ENCODE measurements at places on chromosomes 2 and 18. TPM values are rescaled to one million over a fixed set of nuclear protein-coding genes. Genes with fewer than 3 reads are reported as not detected.
A peak's percentile ranks its signal among the peaks of the same experiment; 100 is the strongest.

DNA sequence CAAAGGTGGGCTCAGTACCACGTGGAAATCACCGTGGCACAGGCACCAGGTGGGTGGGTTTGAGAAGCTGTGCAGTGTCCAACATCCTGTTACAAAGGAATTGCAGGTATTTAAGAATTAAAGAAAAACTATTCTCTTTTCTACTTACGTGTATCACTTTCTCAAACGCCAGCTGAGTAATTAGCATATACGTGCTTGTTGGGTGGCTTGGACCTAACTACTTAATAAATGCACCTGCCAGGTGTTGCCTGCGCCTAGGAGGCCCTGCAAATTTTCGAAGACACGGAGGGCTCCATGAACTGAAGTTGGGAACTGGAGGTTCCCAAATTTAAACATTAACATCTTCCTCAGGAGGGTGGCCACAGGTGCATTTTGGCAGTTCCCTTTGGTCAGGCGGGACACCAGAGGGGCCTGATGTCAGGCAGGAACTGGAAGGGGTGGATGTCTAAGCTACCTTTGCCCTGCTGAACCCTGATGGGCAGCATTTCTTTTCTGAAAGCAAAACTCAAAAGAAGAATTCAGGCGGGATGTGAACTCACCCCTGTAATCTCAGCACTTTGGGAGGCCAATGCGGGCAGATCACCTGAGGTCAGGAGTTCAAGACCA lies 84.8 kb downstream of the HS6ST1 start:
- no peak overlapping the region for H3K27ac ChIP-seq
- H3K4me1 ChIP-seq = peaks cover 2% of the 10 kb centered on the region
- H3K4me3 ChIP-seq = peak overlapping the region; percentile 67
- H3K27me3 ChIP-seq = peaks cover 3% of the 10 kb centered on the region
- DNase-seq = no peak

DNA sequence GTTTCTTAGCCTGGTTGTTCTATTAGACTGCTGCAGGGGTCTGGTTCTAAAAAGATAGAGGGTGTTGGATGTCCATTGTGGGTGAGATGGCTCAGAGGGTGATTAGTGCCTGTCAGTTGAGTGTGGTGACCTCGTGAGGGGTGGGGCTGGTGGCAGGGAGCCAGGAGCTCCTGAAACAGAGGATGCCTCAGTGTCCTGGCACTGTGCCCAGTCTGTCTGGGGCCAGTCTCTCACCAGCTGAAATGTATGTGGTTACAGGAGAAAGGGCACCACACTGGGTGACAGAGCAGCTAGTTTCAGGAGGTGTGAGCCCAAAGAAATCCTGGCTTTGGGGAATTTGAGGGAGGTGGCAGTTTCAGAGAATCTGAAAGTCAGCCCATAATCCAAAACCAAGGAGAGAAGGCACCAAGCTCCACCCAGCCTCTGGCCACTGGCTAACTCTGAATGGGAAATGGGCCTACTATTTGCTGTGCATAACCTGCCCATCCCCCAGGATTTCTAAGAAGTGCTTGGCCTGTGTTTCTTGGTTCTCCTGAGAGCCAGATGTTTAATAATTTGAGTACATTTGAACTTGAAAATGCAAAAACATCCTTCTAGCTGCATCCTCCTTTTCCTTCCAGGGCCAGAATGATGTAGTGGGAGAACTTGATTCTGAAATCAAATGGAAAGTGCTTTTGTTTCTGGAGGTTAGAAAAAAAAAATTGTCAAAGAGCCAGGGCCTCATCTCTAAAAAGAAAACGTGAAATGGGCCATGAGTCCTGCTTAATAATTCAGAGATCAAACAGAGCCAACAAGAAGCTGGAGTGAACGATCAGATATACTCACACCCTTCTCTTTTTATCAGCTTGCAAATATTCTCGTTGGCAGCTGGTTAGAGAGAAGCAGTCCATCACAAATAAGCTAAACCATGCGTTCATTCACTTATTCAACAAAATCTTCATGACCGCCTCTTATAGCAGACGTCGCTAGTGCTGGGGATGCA lies 92.3 kb downstream of the B3GNT2 start:
- DNase-seq = peak; percentile 77
- H3K27me3 ChIP-seq = no peaks in the 10 kb centered on the region
- no peaks in the 10 kb centered on the region for H3K36me3 ChIP-seq
- H3K27ac ChIP-seq = no peak overlapping the region
- peaks cover 9% of the 10 kb centered on the region for H3K4me1 ChIP-seq

DNA sequence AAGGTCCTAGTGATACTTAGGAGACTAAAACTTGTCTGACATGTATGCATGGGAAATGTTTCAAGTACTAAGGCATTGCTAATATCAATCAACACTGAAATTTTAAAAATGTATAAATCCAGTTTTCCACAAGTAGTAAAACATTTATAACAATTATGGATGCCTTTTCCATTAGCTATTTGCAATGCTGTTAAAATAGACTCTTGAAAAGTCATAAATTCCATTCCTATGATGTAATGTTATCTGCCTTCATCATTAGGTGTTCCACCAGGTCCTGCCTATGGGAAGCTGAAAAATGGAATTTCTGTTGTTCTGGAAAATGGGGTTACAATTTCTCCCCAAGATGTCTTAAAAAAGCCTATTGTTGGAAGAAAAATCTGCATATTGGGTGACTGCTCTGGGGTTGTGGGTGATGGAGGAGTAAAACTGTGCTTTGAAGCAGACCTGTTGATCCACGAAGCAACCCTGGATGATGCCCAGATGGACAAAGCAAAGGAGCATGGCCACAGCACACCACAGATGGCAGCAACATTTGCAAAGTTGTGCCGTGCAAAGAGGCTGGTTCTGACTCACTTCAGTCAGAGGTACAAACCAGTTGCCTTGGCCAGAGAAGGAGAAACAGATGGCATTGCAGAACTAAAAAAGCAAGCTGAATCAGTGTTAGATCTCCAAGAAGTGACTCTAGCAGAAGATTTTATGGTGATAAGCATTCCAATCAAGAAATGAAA lies 18.7 kb downstream of the ELAC1 start:
- H3K27ac ChIP-seq = no peak overlapping the region
- H3K4me3 ChIP-seq = no peak overlapping the region
- no peaks in the 10 kb centered on the region for H3K27me3 ChIP-seq
- peaks cover 16% of the 10 kb centered on the region for H3K36me3 ChIP-seq
- H3K4me1 ChIP-seq = no peaks in the 10 kb centered on the region

DNA sequence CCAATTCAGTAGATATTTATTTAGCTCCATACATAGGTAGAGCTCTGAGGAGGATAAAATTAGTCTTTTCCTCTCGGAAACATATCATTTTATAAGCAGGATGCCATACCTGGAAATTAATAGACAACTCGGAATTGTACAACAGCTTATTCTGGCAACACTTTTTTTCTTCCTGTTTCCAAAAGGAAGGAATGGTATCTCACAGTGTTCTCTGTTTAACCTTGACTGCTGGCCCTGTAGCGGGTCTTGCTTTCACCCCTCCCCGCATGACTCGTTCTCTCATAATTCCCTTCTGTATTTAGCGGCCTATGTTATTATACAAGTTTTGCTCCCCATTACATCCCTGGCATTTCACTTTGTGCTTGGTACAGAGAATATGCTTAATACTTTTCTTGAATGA lies 2.5 kb upstream of the KYNU start:
- no peaks in the 10 kb centered on the region for H3K27me3 ChIP-seq
- H3K36me3 ChIP-seq = no peaks in the 10 kb centered on the region
- H3K4me1 ChIP-seq = no peaks in the 10 kb centered on the region
- DNase-seq = no peak
- no peak overlapping the region for H3K27ac ChIP-seq

DNA sequence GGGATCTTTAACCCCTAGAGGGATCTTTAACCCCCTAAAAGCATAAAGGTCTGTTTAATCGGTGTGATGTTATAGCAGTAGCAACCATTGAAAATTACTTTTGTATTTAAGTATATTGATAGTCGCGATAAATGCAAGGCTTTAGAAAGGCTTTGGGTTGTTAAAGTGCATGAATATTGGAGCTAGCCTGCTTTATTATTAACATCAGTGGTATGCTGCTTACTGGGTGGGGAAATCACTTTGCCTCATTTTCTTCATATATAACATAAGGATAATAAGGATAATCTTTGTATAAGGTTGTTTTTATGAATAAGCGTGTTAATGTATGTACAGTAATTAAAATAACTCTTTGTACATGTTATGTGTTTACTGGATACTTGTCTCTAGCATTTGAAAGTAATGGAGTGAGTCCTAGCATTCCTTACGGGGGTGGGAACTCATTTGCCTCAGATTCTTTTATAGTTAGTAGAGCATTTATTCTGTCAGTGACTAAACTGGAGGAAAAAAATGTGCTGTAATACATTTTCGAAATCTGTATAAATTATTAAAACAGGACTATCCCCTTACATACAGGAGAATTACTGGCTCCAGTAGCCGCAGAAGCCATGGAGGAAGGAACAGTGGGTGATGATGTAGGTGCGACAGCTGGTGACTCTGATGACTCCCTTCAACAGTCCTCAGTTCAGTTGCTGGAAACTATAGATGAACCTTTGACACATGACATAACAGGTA lies 122.2 kb downstream of the BIRC6 start:
- peaks cover 5% of the 10 kb centered on the region for H3K4me1 ChIP-seq
- H3K4me3 ChIP-seq = no peak overlapping the region
- no peak overlapping the region for H3K27ac ChIP-seq
- DNase-seq = no peak
- H3K36me3 ChIP-seq = peaks cover 47% of the 10 kb centered on the region

- peaks cover 2% of the 10 kb centered on the region for H3K27me3 ChIP-seq
- no peaks in the 10 kb centered on the region for H3K4me1 ChIP-seq
- H3K4me3 ChIP-seq = no peak overlapping the region
- no peak for DNase-seq
Observed at GRCh38 chr18:32349728-32350395, 120.8 kb downstream of the GAREM1 start.

DNA sequence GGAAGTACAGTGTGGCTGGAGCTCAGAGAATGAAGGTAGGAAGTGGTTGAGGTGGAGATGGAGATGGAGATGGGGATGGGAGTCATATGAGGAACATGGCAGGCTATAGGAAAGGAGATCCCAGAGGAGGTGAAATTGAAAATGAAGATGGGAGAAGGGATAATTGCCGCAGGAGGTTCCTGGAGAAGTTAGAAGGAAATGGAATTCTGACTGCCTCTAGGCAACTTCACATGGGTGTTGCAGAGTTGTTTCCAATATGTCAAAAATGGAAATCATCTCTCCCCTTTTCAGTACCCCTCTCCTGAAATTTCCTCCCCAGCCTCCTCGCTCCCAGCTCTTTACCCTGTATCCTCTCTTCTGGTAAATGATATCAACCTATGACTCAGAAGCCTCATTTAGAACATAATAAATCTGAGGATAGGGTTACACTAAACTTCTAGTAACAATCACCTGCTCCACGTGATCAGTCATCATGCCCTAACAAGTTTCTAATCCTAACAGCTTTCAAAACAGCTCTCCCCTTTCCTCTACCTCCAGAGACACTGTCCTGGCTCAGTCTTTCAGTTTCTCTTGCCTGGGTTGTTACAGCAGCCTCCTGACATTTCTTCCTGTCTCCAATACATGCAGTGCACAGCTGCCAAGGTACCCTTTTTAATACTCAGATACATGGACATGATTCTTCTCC lies 201.9 kb upstream of the RBMS1 start:
- H3K27me3 ChIP-seq = no peaks in the 10 kb centered on the region
- no peak for DNase-seq
- no peak overlapping the region for H3K27ac ChIP-seq
- H3K4me1 ChIP-seq = no peaks in the 10 kb centered on the region
- H3K4me3 ChIP-seq = no peak overlapping the region

PPP4R3B gene
- total RNA-seq = 67.5 TPM

DNMT3A gene
- 76.2 TPM for total RNA-seq

PCARE gene
- total RNA-seq = not detected
